ENCODE measurements at places on chromosomes 11 and 22. TPM values are rescaled to one million over a fixed set of nuclear protein-coding genes. Genes with fewer than 3 reads are reported as not detected.

TMEM191C gene
- total RNA-seq = 1.5 TPM

DEPDC7 gene
- total RNA-seq = 3.9 TPM

TENM4 gene
- 90.9 TPM for total RNA-seq

APOL1 gene
- total RNA-seq = 12.3 TPM

WT1 gene
- total RNA-seq = 63.9 TPM

HBG2 gene
- 14,762 TPM for total RNA-seq

PHLDA2 gene
- total RNA-seq = 6.2 TPM

KCNQ1 gene
- 17.4 TPM for total RNA-seq

CLMP gene
- 30.9 TPM for total RNA-seq

SLC37A2 gene
- 5.3 TPM for total RNA-seq

APOBEC3A gene
- 2.5 TPM for total RNA-seq

RAPSN gene
- total RNA-seq = 12.8 TPM

RIMBP3C gene
- total RNA-seq = 0.82 TPM

PAMR1 gene
- total RNA-seq = 18.7 TPM
